Activated T-helper 17 cell treated with anti-CD3 and anti-CD28 coated beads, Interleukin-2, amount 50 U/mL, for 72 hours (primary cell): ENCODE measurements at places on chromosomes 16 and 17. TPM values are rescaled to one million over a fixed set of nuclear protein-coding genes. Genes with fewer than 3 reads are reported as not detected.
A peak's percentile ranks its signal among the peaks of the same experiment; 100 is the strongest.

- H3K27me3 ChIP-seq = no peaks in the 10 kb centered on the region
- H3K4me1 ChIP-seq = peaks cover 32% of the 10 kb centered on the region
- peak overlapping the region; percentile 89 for H3K27ac ChIP-seq
Observed at GRCh38 chr17:1360975-1361374, 39.0 kb downstream of the YWHAE start.

Gene ZNF423
- total RNA-seq = not detected

Gene INCA1
- 0.69 TPM for total RNA-seq

GRCh38 chr16:49452578-49452977, 79.0 kb downstream of the C16orf78 start:
- no peak overlapping the region for H3K4me3 ChIP-seq
- no peaks in the 10 kb centered on the region for H3K4me1 ChIP-seq
- peaks cover 8% of the 10 kb centered on the region for H3K27me3 ChIP-seq
- H3K27ac ChIP-seq = no peak overlapping the region
- ATAC-seq = no peak
